Activated CD4-positive, alpha-beta T cell treated with anti-CD3 and anti-CD28 coated beads, Interleukin-2, amount 50 U/mL, for 1 hour (primary cell): ENCODE measurements at places on chromosomes 4 and X.

DNA sequence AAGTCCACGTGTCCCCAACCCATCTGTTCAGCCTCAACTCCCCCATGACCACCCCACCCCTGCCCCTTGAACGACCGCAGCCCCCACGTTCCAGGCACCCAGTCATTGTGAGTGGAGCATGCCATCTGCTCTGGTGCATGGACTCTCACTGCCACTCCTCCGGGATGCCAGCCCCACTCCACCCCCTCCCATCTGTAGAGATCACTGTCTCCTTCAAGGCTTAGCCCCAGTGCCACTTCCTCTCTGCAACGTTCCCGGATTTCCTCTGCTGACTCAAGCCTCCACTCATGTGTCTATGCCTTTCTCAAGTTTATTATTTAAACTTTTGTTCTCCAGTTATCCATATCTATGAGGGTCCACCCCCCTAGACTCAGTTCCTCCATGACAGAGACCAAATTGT lies 54.0 kb downstream of the MAML3 start:
- no peak for DNase-seq

- DNase-seq, result peak; percentile 4
These were observed 163.1 kb downstream of the SMARCA1 start for GRCh38 chrX:129360175-129360574.

- no peak for DNase-seq
These were observed 161.5 kb downstream of the CPE start for GRCh38 chr4:165540206-165540830.

DNA sequence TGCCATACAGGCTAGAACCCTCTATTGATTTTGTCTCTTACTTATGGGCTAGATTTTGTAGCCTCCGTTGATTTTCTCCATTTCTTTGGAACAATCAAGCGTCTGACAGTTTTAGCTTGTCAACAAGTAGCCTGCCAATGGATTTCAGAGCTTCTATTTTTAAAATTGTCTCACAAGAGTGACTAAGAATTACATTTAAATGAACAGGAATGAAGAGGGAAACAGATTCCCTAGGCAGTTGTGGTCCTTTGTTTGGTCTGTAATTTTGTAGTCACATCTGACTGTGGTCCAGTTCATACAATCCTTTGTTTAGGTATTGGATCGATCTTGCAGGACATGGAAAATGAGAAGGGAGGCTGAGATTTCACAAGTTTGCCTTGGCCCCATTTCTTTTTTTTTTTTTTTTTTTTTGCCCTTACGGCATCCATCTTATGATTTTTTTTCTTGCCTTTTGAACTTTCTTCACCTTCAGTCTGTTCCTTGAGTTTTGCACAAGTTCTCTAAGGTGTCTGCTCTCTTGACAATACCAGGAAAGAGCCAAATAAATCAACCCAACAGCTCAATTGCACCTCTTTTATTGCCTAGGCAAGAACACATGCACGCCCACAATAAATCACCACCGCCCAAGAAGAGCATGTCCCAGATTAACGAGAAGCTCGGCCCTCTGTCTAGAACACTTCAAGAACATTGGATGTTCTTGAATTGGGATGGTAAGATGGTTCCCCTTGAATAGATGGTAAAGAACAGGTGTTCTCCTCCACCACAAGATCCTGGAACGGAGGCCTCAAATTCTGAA lies 86.5 kb upstream of the EGFL6 start:
- DNase-seq, result no peak

GRCh38 chr4:82397527-82397926 lies 23.7 kb upstream of the HNRNPD start:
- DNase-seq, result no peak

DNA sequence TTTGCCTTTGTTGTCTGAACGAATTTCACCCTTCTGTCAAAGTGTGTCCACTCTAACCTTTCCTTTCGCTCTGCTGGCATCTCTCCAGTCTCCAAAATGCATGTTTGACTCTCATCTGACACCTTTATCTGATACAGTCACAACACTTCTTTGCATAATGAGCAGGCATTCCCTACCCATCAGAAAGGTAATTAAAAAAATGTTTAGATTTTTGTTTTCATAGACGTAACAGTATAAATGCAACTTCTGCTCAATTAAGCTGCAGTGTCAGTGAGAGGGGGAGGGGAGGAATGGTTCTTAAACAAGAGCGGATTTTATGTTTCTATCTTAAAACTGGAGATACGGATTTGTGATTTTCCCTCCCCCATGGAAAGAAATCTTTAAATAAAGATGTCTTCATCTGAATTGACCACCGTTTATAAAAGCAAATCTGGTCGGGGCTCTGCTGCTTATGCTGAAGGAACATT lies 70.2 kb downstream of the CXXC4 start:
- DNase-seq, result no peak

DNA sequence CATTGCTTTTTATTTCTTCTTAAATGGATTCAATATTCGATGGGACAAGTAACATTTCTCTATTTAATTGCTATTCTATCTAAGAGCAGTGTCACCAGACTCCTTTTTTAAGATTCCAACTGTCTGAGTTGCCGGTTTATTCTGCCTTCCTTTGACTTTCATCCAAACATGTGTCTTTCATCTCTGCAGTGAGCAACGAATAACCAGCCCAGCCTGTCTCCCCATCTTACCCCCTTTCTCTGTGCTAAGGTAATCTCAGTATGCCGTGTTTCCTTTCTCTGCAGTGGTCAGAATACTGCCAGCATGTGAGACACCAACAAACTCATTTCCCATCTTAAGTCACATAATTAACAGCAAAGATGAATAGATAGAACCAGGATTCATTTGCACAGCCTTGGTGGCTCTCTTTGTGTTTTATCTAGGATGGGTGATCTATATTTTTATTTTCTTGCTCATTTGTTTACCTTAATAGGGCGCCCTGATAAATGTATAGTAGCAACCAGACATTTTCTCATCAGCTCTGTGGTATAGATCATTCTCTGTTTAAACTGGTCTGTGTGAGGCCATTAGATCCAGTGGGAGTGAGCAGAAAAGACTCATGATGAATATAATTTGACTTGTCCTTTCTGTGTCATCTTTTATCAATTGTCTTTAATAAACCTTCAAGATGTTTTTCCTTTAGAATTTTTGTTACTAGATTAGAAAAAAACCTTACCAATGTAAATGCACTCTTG lies 394.8 kb upstream of the IGFBP7 start:
- no peak for DNase-seq

DNA sequence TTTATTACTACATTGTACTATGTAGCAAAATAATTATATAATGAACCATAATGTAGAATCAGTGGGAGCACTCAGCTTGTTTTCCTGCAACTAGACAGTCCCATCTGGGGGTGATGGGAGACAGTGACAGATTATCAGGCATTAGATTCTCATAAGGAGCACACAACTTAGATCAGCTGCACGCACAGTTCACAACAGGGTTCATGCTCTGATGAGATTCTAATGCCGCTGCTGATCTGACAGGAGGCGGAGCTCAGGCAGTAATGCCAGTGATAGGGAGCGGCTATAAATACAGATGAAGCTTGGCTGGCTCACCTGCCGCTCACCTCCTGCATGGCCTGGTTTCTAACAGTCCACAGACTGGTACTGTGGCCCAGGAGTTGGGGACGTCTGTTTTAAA lies 199.2 kb downstream of the MAB21L2 start:
- no peak for DNase-seq

DNA sequence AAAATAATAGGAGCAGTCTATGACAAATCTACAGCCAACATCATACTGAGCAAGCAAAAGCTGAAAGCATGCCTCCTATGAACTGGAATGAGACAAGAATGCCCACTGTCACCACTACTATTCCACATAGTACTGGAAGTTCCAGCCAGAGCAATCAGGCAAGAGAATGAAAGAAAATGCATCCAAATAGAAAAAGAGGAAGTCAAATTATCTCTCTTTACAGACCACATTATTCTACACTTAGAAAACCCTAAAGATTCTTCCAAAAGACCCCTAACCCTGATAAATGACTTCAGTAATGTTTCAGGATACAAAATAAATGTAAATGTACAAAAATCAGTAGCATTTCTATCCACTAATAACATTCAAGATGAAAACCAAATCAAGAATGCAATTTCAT lies 249.0 kb downstream of the STK32B start:
- DNase-seq, result no peak

DNA sequence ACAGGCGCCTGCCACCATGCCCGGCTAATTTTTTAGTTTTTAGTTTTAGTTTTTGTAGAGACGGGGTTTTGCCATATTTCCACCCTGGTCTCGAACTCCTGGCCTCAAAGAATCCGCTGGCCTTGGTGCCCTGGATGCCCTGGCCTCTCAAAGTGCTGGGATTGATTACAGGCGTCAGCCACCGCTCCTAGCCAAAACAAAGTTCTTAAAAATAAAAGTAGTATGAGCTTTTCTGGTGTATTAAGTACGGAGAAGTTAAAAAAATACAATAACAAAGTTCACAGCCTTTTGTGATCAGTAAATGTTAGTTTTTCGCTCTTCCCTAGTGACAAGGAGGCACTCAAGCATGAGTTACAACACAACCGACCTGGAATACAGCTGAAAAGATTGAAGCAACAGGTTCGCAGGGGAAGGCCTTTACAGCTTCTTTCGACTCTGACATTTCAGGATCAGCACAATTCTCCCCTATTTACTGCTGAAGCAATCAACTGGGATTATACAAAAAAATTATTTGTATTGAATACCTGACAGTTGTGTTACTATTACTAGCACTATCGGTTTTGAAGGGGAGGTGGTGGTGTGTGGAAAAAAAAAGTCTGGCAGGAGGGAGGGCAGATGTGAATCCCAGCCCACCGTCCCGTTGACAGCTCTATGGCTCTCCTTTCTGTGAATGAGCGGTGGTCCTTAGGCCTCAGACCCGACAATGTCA lies 893 bp upstream of the METAP1 start:
- no peak for DNase-seq

DNA sequence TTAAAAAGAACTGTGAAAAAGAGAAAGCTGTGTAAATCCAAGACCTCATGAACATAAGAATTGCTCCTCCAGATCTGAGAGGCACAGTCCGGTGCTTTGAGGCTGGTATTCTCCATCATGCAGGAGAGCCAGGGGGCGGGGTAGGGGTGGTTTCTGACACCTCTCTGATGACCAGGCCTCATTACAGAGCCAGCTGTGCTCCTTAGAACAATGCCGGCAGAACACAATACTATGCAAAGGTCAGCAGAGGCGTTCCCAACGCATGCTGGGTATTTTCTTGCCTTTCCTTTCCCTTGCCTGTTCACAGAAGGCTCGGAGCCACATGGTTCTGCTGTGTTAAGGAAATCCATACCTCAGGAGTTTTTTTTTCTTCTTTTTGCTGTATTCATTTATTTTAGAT lies 91.2 kb upstream of the SOD3 start:
- DNase-seq, result no peak

DNA sequence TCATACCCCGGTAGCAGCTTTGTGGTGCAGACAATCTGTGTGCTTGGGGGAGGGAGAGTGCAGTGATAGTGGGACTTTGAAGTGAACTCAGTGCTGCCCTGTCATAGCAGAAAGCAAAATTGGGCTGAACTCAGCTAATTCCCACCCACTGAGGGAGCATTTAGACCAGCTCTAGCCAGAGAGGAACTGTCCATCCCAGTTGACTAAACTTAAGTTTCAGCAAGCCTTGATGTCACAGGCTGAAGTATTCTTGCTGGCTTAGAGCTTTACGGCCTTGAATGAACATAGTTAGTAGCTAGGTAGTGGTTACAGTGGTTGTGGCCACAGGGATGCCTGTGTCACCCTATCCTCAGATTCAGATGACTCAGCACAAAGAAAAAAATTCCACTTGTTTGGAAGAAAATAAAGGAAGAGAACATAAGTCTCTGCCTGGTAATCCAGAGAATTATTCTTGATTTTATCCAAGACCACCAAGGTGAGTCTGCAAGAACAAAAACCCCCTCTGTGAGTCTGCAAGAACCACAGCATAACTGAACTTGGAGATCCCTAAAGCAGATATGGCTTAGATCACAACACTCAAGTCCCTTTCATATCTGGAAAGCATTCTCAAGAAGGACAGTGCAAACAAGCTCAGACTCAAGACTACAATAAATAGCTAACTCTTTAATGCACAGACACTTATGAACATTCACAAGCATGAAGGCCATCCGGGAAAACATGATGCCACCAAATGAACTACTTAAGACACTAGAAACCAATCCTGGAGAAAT lies 39.4 kb downstream of the ADH7 start:
- no peak for DNase-seq

GRCh38 chr4:155837203-155837796 lies 28.8 kb downstream of the ASIC5 start:
- DNase-seq, result no peak

DNA sequence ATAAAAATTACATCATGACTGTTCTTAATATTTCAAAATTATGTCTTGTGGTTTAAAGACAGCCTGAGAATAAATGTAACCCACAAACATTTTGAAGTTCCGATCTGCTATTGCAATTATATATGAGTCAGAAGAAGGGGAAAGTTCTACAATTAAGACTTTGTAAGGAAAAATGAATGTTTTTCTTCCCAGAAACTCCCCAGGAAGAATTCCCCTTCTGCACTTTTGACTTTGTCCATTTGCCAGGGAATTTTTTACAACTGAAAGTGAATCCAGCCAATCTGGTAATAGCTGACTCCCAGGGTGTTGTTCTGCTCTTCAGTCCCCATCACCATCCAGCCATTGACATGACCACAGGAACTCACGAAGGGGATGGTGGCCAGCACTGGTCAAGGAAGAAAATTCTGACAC lies 61.6 kb upstream of the NOCT start:
- DNase-seq, result no peak

GRCh38 chr4:8439914-8440491 lies 520 bp downstream of the ACOX3 start:
- peak; percentile 7 for DNase-seq

GRCh38 chr4:3296651-3297050 lies 3.8 kb downstream of the RGS12 start:
- no peak for DNase-seq

DNA sequence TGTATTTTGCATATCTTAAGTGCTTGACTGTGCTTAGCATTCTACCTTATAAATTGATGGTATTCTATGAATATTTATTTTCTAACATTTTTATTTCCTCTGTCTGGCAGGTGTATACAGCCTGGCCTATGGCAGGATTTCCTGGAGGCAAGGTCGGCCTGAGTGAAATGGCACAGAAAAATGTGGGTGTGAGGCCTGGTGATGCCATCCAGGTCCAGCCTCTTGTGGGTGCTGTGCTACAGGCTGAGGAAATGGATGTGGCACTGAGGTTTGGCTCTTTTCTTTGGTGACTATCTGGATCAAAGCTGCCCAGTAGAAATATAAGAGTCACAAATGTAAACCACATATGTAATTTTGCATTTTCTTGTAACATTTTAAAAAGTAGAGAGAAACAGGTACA lies 6.5 kb upstream of the NUDT6 start:
- no peak for DNase-seq

- DNase-seq, result no peak
These were observed 5.8 kb upstream of the SEPTIN11 start for GRCh38 chr4:76943790-76944189.

DNA sequence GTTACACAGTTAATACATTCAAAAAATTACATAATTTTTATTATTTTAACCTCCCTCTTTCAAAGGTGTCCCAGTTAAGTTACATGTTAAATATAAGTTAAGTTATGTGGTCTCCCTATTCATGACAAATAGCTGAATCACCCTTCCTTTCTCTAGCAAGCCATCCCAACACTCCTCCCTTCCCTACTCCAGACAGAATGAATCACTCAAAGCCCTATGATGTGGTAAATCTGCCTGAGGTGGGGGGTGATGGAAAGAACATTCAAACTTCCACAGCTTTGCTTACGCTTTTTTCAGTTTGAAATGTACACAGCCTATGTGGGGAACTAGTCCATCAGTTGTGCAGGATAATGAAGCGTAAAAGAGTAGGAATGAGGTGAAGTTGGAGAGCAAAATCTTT lies 90.2 kb downstream of the CXCL13 start:
- DNase-seq, result no peak

GRCh38 chrX:150058728-150059127 lies 120.4 kb upstream of the EOLA2 start:
- no peak for DNase-seq

- DNase-seq, result no peak
These were observed 47.4 kb upstream of the ATOH1 start for GRCh38 chr4:93781198-93781597.
